Upper lobe of left lung (tissue), 6 donors: ENCODE measurements at places on chromosomes 6 and 20.

DNA sequence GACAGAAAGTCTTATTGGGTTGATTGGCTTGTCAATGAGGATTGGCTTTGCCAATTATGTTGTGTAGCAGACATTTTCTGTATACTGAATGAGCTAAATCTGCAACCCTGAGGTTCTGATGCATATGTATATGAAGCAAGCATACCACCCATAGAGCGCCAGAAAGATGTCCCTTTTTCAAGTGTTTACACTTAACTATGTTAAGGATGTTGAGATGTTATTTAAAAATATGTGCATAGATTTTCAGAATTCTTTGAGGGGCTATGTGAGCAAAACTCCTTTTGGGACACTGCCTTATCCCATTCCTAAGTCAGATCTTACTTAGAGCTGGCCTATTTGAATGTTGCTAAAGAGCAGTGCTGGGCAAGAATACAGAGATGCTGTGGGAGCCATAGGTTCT, 1.9 kb downstream of the AIG1 start:
- DNase-seq = no peak

- no peak for DNase-seq
Measured at GRCh38 chr6:56821005-56821432, 133.9 kb upstream of the BEND6 start.

GRCh38 chr20:50510706-50511542, 741 bp downstream of the PTPN1 start:
- no peak for DNase-seq

GRCh38 chr6:15512721-15513120, 150.1 kb downstream of the DTNBP1 start:
- no peak for DNase-seq

DNA sequence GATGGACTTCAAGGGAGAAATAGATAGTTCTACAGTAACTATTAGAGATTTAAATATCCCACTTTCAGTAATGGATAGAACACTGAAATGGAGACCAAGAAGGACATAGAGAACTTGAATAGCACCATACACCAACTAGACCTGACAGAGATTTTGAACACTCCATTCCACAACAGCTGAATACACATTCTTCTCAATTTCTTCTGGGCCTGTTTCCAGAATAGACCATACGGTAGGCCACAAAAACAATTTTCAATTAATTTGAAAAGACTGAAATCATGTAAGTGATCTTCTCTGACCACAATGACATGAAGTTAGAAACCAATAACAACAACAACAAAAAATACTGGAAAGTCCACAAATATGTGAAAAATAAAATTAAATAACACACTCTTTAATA, 979.1 kb upstream of the FLRT3 start:
- no peak for DNase-seq

DNA sequence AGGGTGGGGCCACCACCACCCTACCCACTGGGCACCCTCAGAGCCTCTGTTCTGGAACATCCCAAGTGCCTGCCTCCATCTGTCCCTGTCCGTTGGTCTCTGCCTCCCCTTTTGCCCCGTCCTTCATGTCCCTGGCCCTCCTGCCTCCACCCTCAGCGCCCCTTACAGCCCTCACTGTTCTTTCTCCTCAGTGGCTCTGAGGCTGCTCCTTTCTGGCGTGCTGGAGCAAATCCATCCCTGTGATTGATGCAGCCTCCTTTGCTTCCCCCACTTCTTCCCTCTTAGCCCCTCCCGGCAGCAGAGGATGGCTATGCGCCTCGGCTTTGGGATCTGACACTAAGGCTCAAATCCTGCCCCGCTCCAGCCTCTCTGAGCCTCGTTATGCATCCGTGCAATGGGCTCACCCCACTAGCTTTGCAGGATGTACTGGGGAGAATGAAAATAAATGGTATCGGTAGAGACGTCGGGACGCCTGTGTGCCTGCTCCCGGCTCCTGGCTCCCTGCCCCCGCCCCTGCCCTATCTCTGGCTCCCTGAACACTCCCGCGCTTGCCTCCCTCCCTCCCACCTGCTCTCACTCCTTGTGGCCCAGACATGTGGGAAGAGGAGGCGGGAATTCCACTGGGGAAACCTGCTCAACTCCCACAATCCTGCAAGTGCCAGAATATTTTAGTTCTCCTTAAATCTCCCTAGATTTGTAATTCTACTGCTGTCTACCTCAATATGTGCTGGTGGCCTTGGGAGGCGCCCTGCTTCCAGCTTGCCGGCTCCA, 13.1 kb downstream of the VSTM2L start:
- no peak for DNase-seq

DNA sequence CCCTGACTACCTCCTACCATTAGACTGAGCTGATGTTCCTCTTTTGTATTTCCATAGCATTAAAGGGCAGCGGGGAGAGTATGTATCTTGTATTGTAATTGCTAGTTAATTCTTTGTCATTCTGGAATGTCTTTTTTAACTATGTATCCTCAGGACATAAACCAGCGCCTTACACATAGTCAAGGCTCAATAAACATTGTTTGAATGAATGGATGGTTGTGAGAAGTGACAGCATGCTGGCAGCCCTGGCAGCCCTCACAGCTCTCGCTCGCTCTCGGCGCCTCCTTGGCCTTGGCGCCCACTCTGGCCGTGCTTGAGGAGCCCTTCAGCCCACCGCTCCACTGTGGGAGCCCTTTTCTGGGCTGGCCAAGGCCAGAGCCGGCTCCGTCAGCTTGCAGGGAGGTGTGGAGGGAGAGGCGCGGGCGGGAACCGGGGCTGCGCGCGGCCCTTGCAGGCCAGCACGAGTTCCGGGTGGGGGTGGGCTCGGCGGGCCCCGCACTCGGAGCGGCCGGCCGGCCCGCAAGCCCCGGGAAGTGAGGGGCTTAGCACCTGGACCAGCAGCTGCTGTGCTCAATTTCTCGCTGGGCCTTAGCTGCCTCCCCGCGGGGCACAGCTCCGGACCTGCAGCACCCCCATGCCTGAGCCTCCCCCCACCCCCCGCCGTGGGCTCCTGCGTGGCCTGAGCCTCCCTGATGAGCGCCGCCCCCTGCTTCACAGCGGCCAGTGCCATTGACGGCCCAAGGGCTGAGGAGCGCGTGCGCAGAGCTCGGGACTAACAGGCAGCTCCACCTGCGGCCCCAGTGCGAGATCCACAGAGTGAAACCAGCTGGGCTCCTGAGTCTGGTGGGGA, 93.1 kb downstream of the RNF182 start:
- DNase-seq = no peak

DNA sequence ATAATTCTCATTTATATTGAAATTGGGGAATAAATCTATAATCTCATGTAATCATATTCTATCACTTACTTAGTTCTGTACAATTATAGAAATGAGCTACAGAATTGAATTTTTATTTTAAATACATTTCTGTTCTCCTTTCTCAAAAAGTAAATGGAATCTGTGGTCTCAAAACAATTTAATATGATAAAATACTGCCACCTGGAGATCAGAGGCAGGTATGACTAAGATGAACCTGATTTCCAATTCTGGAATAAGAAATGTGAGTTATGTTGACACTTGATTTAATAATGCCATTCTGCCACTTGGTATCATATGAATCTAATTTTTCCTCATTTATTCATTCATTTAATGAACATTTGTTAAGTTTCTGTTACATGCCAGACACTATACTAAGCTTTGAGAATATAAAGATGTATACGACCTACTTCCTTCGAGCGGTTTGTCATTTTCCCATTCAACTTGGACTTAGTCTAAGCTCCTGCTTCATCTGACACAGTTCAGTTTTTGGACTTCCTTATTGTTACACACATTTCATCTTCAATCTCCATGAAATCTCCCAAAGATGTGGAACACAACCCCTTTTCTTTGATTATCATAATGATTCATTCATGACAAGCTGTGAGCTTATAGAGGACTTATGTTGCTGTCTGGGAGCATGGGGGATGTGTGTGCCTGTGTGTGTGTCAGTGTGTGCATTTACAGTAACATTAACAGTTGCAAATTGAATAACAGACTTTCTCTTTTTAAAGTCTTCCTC, 7.5 kb upstream of the CCDC28A start:
- no peak for DNase-seq

- DNase-seq = no peak
Measured at GRCh38 chr20:5354901-5355300, 38.1 kb upstream of the PROKR2 start.

DNA sequence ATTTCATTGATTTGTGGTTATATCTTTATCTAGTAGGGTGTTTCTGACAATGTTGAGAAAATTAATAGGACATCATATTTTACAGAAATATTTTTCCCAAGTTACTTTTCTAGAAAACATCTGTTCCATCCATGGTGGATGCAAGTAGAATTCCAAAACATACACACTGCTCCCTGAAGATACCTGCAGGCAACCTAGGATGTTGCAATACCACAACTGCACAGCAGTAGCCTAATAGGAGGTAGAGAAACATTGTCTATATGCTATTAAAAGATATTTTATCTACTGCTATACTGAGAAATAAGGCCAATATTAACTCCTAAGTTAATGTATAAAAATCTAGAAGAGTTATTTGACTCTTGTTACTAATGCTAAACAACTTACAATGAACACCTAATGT, 6.8 kb downstream of the ILRUN start:
- no peak for DNase-seq

DNA sequence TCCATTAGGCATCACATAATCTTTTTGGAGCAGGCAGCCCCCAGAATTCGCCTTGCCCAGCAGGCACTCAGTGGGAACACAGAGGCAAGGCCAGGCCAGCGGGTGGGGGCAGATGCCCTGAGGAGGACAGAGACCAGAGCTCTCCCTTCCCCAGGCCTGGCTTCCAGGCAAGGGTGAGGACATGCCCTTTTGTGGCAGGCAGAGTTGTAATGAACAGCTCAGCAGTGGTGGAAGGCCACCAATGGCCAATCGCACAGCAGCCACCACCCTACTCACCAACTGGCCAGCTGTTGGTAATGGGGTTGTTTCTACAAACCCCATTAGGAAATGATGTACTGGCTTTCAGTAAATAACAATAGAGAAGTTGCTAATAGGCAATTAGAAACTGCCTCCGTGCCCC, 15.4 kb upstream of the DDO start:
- DNase-seq = no peak

GRCh38 chr20:36862857-36863668, 12.9 kb upstream of the TLDC2 start:
- no peak for DNase-seq

- DNase-seq = no peak
Measured at GRCh38 chr20:34634392-34634791, 42.5 kb downstream of the PIGU start.

GRCh38 chr20:56350842-56351241, 7.9 kb upstream of the FAM210B start:
- no peak for DNase-seq

- DNase-seq = no peak
Measured at GRCh38 chr6:6816716-6817115, 228.2 kb downstream of the LY86 start.

GRCh38 chr6:131255911-131256310, 120.6 kb downstream of the AKAP7 start:
- no peak for DNase-seq

DNA sequence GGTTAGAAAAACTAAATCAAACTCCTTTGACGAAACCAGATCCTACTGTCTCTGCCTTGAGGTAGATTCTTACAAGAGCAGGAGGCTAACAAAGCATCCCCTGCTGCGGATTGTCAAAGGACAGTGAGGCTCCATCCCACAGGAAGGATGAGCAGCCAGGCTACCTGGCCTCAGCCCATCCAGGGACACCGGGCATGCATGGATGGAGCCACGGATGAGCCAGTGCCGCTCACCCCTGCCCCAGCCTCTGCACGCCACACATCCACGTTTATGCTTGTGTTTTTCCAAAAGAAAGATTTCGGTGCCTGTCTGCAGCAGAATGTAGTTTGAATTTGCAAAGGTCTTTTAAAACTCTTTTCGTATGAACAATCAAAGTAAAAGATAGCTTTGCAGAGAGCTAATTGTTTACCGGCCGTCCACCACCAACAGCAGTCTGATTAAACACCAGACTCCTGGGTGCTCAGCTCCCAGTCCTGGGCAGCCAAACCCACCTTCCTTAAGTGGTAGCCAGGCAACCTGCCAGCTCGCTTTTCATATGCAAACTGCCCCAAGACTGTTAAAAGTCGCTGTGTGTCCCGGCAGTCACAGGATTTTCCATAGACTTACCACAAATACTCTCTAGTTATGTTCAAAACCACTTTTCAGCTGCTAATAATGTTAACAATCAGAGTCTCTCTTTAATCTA, 999 bp downstream of the THBS2 start:
- no peak for DNase-seq

DNA sequence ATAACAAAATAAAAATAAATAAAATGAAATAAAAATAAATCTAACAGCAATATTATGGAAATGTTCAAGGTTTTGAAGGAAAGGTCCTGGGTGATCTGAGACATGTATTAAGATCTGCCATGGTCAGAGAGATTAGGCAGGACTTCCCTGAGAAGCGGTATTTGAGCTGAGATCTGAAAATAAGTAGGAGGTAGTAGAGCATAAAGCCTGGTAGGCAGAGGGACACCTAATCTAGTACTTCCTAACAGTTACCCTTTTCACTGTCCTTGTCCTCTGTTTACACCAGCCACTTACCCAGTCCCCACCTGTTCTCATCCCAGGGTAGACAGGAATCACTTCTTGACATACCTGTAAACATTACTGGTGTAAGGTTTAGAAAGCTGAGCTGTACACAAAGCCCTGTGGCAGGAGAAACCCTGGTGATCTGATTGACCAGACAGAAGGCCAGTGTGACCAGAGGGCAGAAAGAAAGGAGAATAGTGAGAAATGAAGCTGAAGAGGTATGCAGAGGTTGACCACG, 8.3 kb upstream of the ZNF318 start:
- DNase-seq = no peak

- no peak for DNase-seq
Measured at GRCh38 chr20:15561707-15562404, 1011.4 kb downstream of the KIF16B start.

DNA sequence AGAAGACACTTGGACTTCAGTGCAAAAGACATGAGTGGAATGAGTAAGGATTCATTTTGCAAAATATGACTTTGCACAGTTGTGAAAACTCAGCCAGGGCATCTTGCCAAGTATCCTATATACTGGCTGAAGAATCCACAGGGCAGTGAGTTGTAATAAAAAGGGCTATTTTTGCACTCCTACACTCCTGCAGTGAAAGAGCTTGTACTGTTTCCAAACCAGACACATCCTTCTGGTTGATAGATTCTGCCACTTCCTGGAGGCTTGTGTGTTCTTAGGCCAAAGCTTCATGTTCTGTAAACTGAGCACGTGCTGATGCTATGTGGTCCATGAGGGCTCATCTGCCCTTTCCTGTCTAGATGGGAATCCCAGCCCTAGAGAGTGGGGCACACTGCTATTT, 34.9 kb downstream of the GMPR start:
- no peak for DNase-seq

GRCh38 chr6:167588920-167589614, 237.6 kb upstream of the AFDN start:
- peak; percentile 76 for DNase-seq

DNA sequence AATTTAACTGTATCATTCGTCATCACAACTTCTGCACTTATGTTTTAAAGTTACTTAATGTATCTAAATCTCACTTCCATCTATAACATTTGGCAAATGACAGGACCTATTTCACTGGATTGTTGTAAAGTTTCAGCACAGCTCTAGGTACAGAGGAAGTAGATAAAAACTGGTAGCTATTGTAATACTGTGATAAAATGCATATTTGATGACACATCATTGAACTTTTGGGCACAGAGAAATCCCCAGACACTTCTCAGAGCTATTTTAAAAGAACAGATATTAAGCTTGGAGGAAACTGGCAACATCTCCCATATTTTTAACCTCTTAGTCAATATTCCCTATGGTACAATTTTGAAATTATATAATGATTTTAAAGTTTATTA, 138.7 kb downstream of the RFPL4B start:
- DNase-seq = no peak

GRCh38 chr6:108796875-108797274, 51.3 kb upstream of the ARMC2 start:
- DNase-seq = no peak
